ENCODE measurements at places on chromosomes 1 and 21.

DNA sequence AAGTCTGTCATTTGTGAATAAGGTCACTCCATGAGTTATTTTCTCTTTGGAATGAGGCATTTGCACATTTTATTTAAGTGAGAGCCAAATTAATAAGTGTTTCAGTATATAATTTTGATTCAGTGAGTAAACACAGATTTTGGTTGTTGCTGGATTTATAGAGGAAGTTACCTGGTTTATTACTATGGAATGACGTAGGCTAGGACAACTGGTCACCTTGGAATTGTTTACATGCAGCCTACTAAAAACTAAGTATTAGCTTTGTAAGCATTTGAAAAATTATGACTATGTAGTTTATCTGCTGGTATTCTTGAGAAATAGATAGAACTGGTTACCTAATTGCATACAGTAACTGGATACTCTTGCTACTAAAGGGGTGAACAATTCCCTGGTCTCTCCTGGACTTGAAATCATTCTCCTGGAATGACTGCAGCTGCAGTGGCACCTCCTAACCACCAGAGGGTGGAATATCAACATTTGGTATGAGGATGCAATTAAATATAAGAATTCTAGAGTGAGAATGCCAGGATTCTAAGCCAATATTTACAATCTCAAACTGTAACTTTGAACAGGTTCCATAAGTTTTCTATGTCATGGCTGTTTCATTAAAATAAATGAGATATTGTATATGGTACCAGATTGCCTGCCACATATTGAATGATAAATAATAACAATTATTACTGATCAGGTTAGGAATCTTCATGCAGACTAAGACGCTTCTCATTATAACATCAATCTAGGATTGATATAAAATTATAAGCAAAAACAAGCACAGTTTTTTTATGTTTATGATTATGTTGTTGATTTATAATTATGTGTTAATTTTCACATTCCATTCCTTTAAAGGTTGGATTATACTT, 3.5 kb upstream of the KRTAP27-1 start:
- H3K4me1 ChIP-seq: no peaks in the 10 kb centered on the region
- DNase-seq: peak; percentile 46
- H3K27ac ChIP-seq: no peak overlapping the region
- H3K36me3 ChIP-seq: no peaks in the 10 kb centered on the region

- no peaks in the 10 kb centered on the region for H3K27me3 ChIP-seq
- H3K4me1 ChIP-seq: peaks cover 2% of the 10 kb centered on the region
- no peak for DNase-seq
- H3K4me3 ChIP-seq: no peak overlapping the region
Measured at GRCh38 chr1:52182874-52183400, 41.0 kb downstream of the ZFYVE9 start.

GRCh38 chr1:182610606-182611194, 6.5 kb upstream of the RGS16 start:
- H3K36me3 ChIP-seq: no peaks in the 10 kb centered on the region
- no peak overlapping the region for H3K27ac ChIP-seq
- H3K4me1 ChIP-seq: peaks cover 50% of the 10 kb centered on the region
- H3K4me3 ChIP-seq: no peak overlapping the region
- DNase-seq: no peak

GRCh38 chr1:3021801-3022401, 634 bp downstream of the ACTRT2 start:
- H3K4me1 ChIP-seq: no peaks in the 10 kb centered on the region
- no peak overlapping the region for H3K27ac ChIP-seq
- no peaks in the 10 kb centered on the region for H3K36me3 ChIP-seq
- H3K4me3 ChIP-seq: no peak overlapping the region
- H3K27me3 ChIP-seq: no peaks in the 10 kb centered on the region

GRCh38 chr1:210722410-210723081, 393.8 kb downstream of the HHAT start:
- H3K27me3 ChIP-seq: peaks cover 5% of the 10 kb centered on the region
- H3K27ac ChIP-seq: no peak overlapping the region
- H3K36me3 ChIP-seq: no peaks in the 10 kb centered on the region
- no peak for DNase-seq
- H3K4me1 ChIP-seq: no peaks in the 10 kb centered on the region
- H3K4me3 ChIP-seq: no peak overlapping the region

GRCh38 chr1:202058001-202058908, 47.9 kb downstream of the ELF3 start:
- H3K36me3 ChIP-seq: no peaks in the 10 kb centered on the region
- peaks cover 2% of the 10 kb centered on the region for H3K27me3 ChIP-seq
- H3K4me1 ChIP-seq: no peaks in the 10 kb centered on the region
- DNase-seq: no peak
- no peak overlapping the region for H3K4me3 ChIP-seq

GRCh38 chr1:86154571-86155050, 2.0 kb downstream of the COL24A1 start:
- no peak overlapping the region for H3K27ac ChIP-seq
- H3K36me3 ChIP-seq: no peaks in the 10 kb centered on the region
- no peak overlapping the region for H3K4me3 ChIP-seq
- peaks cover 10% of the 10 kb centered on the region for H3K4me1 ChIP-seq

GRCh38 chr1:24964811-24965570, 34.9 kb upstream of the RUNX3 start:
- H3K36me3 ChIP-seq: peaks cover 48% of the 10 kb centered on the region
- H3K4me3 ChIP-seq: peak overlapping the region; percentile 94
- H3K27ac ChIP-seq: peak overlapping the region; percentile 94
- H3K27me3 ChIP-seq: no peaks in the 10 kb centered on the region

GRCh38 chr1:46394108-46394871, at the start of gene FAAH:
Gene FAAH (plus strand): TSS chr1:46394317. CDS start chr1:46394349, 32 bp downstream.
- H3K4me1 ChIP-seq: peaks cover 9% of the 10 kb centered on the region
- peaks cover 12% of the 10 kb centered on the region for H3K36me3 ChIP-seq
- H3K27me3 ChIP-seq: peaks cover 8% of the 10 kb centered on the region
- peak within 1 kb of the TSS; percentile 2 for H3K27ac ChIP-seq
- DNase-seq: peak; percentile 79
- peak within 1 kb of the TSS; percentile 66 for H3K4me3 ChIP-seq

DNA sequence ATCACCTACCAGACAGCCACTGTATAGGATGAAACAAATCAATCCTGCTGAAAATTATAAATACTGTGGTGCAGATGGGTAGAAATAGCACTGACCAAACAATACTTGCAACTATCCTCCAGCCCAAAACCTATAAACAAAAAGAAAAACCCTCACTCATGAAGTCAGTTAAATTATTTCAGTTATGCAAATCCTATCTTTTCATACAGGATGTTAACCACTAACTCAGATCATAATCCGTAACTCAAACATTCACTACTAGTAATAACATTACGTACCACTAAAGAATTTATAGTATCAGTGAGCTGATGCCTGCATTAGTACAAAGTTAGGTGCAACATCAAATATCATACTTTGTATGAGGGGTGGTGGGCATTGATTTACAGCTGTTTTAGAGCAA, 2.6 kb downstream of the NDC1 start:
- H3K27ac ChIP-seq: no peak overlapping the region
- H3K27me3 ChIP-seq: no peaks in the 10 kb centered on the region
- H3K36me3 ChIP-seq: peaks cover 30% of the 10 kb centered on the region
- no peak for DNase-seq

DNA sequence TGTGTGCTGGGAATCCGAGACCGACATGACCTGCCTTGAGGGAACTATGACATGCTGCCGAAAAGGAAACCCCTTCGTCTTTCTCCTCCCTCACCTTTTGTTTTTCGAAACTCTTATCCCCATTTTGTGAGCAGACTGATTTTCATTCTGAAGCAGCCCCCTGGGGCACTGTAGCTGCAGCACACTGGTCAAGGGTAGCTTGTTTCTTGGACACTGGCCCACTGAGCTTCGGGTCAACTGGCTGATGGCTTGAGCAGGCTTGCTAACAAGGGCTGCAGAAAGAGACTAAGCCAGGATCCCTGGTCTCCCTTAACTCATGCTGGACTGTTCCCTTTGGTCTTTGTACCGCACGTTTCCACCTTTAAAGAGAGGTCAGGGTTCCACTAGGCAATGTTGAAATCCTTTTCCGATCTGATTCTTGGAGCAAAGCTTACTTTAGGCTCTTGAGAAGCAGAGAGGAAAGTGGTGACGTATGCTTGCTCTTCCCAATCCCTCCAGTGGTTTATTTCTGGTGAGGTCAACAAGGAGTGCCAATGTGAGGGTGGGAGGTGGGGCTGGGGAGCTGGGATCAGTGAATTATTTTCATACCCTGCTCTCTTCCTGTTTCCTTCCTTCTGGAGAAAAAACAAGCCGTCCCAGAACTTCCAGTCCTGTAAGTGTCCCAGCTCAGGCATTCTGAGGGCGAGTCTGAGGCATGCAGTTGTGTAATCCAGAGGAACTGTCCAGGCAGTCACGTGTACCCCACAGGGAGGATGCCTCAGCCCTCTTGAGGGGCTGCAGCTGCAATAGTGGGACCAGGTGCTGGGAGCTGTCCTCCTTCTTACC, 7.6 kb downstream of the CYP4B1 start:
- no peak overlapping the region for H3K27ac ChIP-seq
- no peaks in the 10 kb centered on the region for H3K36me3 ChIP-seq
- no peak for DNase-seq
- H3K27me3 ChIP-seq: no peaks in the 10 kb centered on the region
- H3K4me3 ChIP-seq: no peak overlapping the region

GRCh38 chr1:38454236-38454635, 405.3 kb downstream of the RRAGC start:
- H3K4me3 ChIP-seq: no peak overlapping the region
- no peaks in the 10 kb centered on the region for H3K4me1 ChIP-seq
- no peak for DNase-seq

- no peaks in the 10 kb centered on the region for H3K36me3 ChIP-seq
- H3K4me3 ChIP-seq: no peak overlapping the region
- H3K4me1 ChIP-seq: no peaks in the 10 kb centered on the region
Measured at GRCh38 chr1:57572016-57572415, 148.2 kb upstream of the DAB1 start.

DNA sequence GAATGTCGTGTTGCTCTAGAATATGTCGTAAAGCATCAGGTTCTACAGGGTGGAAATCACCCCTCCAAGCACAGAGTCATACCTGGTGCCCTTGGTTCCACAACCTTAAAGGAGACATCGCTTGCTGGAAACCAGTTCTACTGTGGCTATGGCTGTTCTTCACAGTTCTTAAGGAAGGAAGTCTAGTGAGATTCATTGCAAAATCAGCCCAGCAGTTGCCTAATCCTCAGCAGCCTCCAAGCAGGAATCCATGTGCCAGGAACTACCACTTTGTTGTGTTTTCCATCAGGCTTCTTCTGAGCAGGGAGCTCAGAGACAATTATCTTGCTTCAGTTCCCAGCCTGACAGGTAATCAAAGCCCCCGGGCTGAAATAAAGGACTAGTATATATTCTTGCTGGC, 45.0 kb upstream of the SLC35F3 start:
- H3K36me3 ChIP-seq: no peaks in the 10 kb centered on the region
- DNase-seq: no peak
- no peak overlapping the region for H3K27ac ChIP-seq
- no peak overlapping the region for H3K4me3 ChIP-seq
- H3K27me3 ChIP-seq: peaks cover 16% of the 10 kb centered on the region

- H3K27me3 ChIP-seq: peaks cover 8% of the 10 kb centered on the region
- no peaks in the 10 kb centered on the region for H3K4me1 ChIP-seq
- no peak for DNase-seq
- H3K27ac ChIP-seq: no peak overlapping the region
Measured at GRCh38 chr1:209041927-209042326, 541.6 kb upstream of the CAMK1G start.

DNA sequence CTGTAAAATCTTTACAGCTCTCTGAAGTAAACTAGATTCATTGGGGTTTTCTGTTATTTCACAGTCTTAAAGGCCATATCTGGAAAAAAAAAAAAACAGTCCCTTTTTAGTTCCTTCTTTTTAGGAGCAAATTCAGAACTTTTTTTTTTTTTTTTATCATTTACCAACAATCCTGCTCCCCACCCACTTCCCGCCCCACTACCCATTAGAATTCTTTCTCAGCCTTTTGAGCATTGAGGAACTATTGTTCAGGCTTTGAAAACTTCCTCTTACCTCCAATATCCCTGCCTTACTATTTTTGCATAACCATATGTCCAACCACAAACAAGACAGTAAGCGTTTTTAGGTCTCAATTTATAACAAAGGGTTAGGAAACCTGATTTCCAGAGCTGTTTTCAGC, 330.1 kb downstream of the PLPP3 start:
- DNase-seq: no peak
- H3K27ac ChIP-seq: no peak overlapping the region
- H3K27me3 ChIP-seq: no peaks in the 10 kb centered on the region

DNA sequence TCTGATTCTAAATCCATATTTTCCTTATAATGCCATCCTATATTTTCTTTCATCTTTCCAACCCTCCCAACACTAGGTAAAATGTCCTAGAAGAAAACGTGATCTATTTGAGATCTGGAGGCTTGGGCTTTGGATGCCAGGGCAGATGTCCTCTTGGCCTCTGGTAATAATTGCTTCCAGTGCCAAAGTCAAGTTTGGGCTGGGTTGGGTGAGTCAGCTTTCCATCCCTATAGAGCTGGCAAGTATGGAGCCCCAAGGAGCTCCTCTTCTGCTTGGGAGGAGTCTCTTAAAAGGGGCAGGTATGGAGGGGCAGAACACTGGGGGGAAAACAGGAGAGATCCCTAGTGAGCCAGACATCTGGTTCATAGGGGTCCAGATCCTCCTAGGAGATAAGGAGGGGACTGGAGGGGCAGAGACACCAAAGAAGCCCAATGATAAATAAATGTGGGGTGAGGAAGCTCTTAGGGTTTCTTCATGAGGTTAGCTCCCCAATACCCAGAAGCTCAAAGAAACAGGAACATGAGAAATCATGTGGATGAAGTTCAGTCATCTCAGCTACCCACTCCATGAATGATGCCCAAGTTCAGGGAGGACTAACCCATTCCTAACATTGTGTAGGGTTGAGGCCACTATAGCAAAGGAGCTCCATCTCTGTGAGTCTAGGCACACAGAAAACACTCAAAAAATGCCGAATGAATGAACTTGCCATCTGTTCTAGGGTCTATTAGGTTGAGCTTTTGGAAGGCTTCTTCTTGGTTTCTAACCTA, 3.5 kb downstream of the C1orf116 start:
- H3K36me3 ChIP-seq: no peaks in the 10 kb centered on the region
- peaks cover 22% of the 10 kb centered on the region for H3K27me3 ChIP-seq
- DNase-seq: no peak
- H3K4me3 ChIP-seq: no peak overlapping the region
- H3K27ac ChIP-seq: no peak overlapping the region

DNA sequence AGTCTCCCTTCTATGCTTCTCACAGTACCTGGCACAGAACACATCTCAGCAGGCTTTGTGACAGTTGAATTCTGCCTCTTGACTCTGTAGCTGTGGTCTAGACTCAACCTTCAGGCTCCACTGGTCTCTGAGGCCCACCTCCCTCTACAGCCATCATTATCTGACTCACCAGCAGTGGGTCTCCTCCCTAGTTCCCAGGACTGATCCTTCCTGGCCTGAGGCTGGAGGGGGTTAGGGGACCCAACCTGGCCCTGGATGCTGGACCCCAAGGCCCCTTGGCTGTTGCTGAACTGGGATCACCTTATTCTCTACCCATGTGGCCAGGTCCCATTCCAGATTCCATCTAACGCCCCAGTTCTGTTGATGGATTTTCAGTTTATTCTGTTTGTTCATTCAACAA, 43.1 kb upstream of the FOXO6 start:
- no peaks in the 10 kb centered on the region for H3K4me1 ChIP-seq
- DNase-seq: no peak
- no peaks in the 10 kb centered on the region for H3K27me3 ChIP-seq
- H3K4me3 ChIP-seq: no peak overlapping the region
- no peak overlapping the region for H3K27ac ChIP-seq
- no peaks in the 10 kb centered on the region for H3K36me3 ChIP-seq

- no peaks in the 10 kb centered on the region for H3K4me1 ChIP-seq
- no peaks in the 10 kb centered on the region for H3K27me3 ChIP-seq
- no peak for DNase-seq
- H3K27ac ChIP-seq: no peak overlapping the region
Measured at GRCh38 chr1:61139775-61140549, 57.6 kb downstream of the NFIA start.

GRCh38 chr1:23897083-23897482, 16.1 kb downstream of the CNR2 start:
- DNase-seq: no peak
- peaks cover 13% of the 10 kb centered on the region for H3K4me1 ChIP-seq
- H3K27me3 ChIP-seq: peaks cover 18% of the 10 kb centered on the region
- no peak overlapping the region for H3K4me3 ChIP-seq
- H3K27ac ChIP-seq: no peak overlapping the region

All from activated CD4-positive, alpha-beta T cell treated with anti-CD3 and anti-CD28 coated beads for 36 hours (primary cell).